Heart left ventricle (tissue), 16 donors: ENCODE measurements at places on chromosomes 12 and 14. TPM values are rescaled to one million over a fixed set of nuclear protein-coding genes. Genes with fewer than 3 reads are reported as not detected.

DNA sequence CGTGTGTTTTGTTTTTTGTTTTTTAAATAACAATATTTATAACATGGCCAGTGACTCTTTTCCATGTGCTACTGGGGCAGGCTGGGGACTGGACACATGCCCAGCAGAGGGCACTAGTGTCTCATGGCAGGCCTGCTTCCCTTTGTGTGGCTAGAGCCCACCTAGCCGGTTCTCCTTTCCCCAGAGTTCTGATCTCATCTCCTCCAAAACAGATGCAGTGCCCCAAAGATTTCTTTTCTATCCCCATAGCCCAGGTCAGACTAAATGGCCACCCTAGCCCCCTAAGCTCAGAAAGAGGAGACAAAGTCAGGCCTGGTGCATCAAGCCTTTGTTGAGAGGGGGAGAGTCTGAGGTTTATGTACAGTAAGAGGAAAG, 21.2 kb downstream of the PRPF40B start:
- DNase-seq: peak; percentile 84

Gene KRT78
- not detected for total RNA-seq

GRCh38 chr14:105258846-105259245, 10.5 kb downstream of the BTBD6 start:
- no peak for DNase-seq

- DNase-seq: peak; percentile 9
These were observed 2.1 kb downstream of the VASH1 start for GRCh38 chr14:76763096-76764041.

DNA sequence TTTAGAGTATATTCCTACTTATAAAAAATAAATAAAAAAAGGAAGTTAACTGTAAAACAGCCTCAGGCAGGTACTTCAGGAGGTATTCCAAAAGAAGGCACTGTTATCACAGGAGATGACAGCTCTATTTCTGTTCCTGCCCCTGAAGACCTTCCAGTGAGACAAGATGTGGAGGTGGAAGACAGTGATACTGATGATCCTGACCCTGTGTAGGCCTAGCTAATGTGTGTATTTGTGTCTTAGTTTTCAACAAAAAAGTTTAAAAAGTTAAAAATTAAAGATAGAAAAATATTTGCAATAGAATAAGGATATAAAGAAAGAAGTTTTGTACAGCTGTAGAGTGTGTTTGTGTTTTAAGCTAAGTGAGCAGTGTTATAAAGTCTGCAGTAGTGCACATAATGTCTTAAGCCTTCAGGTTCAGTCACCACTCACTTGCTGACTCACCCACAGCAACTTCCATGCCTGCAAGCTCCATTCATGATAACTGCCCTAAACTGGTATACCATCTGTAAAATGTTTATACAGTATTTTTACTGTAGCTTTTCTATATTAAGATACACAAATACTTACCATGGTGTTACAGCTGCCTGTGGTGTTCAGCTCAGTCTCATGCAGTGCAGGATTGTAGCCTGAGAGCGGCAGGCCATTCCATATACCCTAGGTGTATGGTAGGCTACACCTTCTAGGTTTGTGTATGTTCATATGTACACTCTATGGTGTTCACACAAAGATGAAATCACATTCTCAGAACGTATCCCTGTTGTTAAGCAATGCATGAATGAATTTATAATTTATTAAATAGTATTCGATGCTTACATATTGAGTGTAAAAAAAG, 121.1 kb downstream of the ANO6 start:
- no peak for DNase-seq
